ENCODE measurements at places on chromosomes 6 and 20. TPM values are rescaled to one million over a fixed set of nuclear protein-coding genes. Genes with fewer than 3 reads are reported as not detected.

DNA sequence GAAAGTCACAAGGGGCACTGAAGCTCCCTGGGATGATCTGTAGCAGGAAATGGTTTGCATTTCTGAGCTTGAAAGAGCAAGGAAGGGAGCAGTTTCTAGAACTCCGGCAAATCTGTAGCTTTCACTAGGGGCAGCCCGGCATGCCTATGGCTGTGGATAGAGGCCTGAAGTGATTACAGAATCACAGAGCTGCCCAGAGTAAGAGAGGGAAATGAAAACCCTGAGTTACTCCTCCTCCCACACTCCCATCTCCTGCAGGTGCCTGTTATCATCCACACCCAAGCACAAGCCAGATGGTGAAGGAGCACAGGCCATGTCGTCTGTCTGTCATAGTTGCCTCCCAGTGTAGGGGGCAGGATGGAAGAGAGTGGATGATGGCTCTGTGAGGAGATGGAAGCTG is 37.1 kb downstream of the HLA-F start:
- DNase-seq: no peak

DNA sequence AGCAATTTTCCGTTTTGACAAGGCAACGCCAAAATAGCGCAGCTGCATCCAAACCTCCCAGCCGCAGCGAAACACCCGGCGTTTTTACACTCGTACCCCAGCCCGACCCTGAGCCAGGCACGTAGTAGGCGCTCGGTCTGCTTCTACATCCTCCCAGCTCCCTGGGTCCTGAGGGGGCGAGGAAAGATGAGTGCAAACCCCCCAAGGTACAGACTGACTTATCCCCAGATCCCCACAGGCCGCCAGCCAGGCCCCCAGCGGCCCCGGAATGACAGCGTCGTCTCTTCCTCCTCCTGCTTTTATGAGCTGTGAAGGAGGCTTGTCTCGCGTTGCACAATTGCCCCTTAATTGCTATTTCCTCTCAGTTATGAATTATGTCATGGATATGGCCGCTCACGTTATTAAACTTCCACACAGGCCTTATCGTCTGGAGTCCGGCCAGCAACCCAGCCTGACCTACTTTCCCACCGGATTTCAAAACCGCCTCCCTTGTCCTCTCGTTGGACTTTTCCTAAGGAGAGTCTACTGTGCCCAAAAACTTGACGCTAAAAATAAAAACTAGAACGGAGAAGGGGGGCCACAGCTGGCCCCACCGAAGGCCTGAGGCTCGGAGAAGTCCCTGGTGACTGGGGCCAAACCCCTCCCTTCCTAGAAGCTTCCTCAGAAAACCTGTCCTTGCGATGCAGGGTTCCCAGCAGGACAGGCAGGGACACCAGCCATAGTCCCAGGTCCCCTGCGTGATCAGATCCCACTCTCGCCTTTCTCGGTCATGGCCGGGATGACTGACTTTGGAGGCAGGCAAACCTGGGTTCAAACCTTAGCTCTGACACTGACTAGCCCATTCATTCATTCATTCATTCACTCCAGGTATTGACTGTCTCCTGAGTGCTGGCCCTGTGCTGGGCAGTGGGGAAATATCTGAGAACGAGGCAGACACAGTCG is 130.9 kb upstream of the PTPN1 start:
- DNase-seq: peak; percentile 82

- peak; percentile 6 for DNase-seq
These were observed 477.3 kb upstream of the IRAK1BP1 start for GRCh38 chr6:78390066-78390465.

The MOCS1 gene
- 10.6 TPM for total RNA-seq

The PM20D2 gene
- total RNA-seq: 25.3 TPM

All from hepatocyte (in vitro differentiated cells).